ENCODE measurements at places on chromosomes 3 and 15.

GRCh38 chr3:12024959-12025570, 20.9 kb downstream of the SYN2 start:
- DNase-seq = peak; percentile 42

- DNase-seq = peak; percentile 91
Measured at GRCh38 chr3:131602011-131602779, 99.4 kb upstream of the MRPL3 start.

DNA sequence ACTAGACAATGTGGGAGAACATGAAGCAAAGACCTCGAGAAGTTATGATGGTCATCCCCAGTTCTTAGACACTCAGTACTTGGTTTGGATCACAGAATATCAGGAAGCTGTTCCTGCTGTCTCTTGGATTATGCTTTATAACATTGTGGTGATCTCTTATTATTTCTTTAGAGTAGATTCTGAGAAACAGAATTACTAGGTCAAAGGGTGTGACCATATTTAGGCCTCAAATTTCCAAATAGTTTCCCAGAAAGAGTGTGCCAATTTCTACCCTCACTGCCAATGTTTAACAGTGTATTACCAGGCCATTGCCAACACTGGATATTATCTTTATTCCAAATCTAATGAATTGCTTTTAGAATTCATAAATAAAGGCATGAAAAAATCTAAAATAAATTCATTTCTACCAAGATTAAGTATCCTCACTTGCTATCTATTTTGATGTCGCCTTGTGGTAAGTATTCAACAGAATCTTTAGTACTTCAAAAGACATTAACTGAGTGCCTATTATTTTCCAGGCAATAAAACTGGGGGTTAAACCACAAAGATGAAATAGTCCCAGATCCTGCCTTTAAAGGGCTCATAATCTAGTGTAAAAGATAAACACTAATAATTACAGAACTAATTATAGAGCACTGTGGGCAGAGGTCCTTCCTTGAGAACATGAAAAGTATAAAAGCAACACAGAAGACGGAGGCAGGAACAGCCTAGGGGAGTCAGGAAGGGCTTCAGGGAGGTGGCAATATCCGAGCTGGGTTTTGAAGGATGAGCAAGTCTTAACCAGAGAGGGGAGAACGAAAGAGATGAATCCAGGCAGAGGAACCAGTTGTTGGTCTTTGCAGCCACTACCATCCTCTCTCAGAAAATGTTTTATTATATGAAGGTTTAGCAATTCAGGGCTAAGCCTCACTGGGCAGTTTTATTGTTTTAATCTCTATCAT, 86.8 kb downstream of the IGF2BP2 start:
- DNase-seq = no peak

- DNase-seq = peak; percentile 97
Measured at GRCh38 chr3:107269136-107269535, 108.1 kb upstream of the CCDC54 start.

GRCh38 chr15:80581976-80582375, 113.1 kb upstream of the ABHD17C start:
- DNase-seq = no peak

- DNase-seq = no peak
Measured at GRCh38 chr3:30477149-30477921, 129.1 kb upstream of the TGFBR2 start.

DNA sequence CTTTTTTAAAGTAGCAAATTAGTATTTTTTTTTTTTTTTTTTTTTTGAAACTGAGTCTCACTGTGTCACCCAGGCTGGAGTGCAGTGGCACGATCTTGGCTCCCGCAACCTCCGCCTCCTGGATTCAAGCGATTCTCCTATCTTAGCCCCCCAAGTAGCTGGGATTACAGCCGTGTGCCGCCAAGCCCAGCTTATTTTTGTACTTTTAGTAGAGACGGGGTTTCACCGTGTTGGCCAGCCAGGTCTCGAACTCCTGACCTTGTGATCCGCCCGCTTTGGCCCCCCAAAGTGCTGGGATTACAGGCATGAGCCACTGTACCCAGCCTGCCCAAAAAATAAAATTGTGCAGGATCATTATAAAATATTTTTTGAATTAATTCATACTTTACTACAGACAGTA, 272.2 kb upstream of the UBE2E1 start:
- no peak for DNase-seq

- DNase-seq = no peak
Measured at GRCh38 chr3:117527346-117527745, 817.8 kb downstream of the TUSC7 start.

DNA sequence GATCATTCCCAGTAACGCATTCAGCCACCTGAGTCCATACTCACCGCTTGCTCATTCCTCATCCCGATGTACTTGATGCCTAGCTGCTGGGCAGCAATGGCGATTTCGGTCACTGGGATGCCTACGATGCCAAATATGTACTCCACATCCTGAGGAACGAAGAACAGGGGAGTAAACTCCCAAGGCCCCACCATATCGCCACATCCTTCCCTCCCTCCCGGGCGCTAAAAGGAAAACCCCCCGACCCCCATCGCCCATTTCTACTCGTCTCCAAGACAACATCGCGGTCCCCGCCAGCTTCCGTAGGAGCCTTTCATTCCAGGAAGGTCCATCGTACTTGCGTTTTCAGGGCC, 347 bp downstream of the HACL1 start:
- no peak for DNase-seq

DNA sequence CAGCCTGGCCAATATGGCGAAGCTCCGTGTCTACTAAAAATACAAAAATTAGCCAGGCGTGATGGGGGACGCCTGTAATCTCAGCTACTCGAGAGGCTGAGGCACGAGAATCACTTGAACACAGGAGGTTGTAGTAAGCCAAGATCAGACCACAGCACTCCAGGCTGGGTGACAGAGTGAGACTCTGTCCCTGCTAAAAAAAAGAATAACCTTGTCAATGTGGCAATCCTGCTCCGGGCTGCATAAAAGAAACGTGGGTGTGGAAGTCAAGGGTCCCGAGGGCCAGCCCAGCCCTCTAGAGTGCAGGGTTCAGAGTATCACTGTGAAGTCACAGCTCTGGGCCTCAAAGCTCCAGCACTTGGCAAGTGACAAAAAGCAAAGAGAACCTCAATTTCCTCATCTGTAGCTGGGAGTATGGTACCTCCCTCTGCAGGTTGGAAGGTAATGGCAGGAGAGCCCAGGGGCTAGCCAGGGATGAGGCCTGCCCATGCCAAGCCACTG, 73.5 kb upstream of the IQSEC1 start:
- DNase-seq = no peak

- DNase-seq = no peak
Measured at GRCh38 chr15:22918056-22918455, 62.1 kb downstream of the CYFIP1 start.

DNA sequence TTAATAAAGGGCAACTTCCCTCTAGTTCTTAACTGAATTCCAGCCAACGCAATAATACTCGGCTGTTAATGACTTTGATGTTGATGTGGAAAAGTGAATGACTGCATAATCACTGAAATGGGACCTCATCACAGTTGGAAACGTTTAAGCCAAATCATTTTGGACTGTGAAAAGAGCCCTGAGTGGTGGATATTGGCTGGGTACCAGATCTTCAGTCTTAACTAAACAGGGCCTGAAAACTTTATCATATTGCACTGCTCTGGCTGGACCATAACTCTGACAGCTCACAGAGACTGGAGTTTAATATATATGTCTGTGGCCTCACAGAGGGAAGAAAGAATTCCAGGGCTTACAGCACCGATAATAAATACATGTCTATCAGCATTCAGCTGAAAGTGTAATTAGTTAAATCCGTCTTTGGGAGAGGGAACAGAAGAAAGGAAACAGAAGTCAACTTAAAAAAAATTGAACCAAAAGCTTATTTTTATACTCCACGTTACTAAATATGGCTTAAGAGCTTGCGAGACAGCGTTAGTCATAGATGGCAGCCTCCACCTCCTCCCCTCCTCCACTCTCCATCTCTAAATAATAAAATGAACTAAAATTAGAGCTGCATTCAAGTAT, 222.3 kb upstream of the CDIN1 start:
- DNase-seq = no peak

DNA sequence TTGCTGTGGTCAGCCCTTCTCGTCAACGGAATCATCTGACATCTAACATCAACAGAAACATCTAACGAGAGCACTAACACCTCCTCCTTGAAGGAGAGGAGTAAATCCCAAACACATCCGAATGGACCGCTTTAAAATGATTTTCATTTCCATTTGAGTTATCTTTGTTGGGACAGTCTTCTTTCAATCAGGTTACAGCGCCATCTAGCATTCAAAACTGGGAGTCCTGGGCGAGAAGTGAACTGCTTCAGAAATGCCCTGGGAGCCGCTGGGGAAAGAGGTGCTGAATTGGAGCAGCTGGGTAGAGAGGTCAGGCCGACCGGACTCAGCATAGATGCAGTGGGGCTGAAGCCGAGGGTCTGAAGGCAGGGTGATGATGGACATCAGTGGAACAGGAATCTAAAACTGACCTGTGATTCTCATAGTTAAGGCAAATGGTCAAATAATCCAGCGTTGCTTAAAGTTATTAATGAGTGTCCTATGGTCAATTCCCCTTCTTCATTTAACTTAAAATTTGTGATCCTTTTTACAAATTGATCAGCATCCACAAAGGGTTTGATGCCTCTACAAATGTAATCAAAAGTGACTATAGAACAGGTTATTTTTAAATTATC, 170.0 kb upstream of the NDN start:
- DNase-seq = peak; percentile 71

DNA sequence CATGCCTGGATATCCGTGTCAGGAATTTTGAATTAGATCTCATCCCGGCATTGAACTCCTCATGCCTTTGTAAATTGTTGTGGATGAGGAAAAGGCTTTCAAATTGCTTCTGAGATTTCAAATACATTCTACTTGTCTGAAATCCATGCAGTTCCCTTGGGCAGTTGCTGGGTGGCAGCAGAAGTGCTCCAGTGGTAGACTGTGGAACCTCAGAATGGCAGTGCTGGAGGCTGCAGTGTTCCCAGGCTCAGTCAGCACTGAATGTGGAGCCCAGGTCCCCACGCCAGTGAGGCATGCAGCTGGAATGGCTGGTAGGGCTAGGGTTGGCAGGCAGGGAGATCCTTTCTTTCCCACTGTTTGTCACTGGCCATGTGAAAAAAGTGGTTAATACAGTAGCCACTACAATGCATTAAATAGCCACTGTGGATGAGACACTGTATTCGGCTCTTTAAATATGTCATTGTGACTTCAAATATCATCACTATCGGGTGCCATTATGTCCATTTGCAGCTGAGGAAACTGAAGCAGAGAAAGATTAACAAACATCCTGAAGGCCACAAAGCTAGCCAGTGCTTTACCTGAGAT, 98.6 kb downstream of the TPRG1 start:
- peak; percentile 90 for DNase-seq

- no peak for DNase-seq
Measured at GRCh38 chr3:151926956-151927355, 53.5 kb downstream of the SUCNR1 start.

GRCh38 chr3:194572944-194573491, 60.2 kb downstream of the TMEM44 start:
- no peak for DNase-seq

DNA sequence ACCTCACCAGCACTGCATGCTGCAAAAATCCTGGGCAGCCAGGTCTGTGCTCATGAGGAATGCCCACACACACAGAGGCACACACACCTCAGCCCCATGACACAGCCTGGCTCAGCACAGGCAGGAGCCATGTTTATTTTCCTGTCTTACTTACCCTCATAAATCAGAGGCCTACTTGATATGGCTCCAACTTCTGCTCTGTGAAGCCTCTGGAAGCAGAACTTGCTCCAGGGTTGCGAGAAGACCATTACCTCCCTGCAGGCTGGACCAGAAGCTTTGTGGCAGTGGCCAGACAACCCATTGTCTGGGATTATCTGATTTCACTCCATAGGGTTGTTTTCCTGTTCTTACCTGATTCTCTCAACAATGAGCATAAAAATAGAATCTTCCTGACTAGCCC, 43.8 kb upstream of the CMTM8 start:
- DNase-seq = no peak

DNA sequence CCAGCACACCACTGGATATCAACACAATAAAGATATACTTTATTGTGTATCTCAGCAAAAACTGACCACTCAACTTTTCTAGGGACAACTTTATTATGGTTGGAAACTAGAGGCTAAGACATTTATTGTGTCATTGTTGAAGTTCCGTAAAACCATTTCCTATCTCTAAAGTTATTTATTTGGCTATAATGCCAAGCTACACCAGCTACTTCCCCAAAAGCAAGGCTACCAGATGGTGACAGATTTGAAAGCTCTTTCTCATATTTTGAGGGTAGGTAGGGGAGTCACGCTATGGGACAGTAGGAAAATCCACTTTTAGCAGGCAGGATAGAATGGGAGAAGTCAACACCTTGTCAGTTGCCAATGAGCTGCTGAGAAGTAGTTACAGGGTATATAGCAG, 834.6 kb upstream of the CFAP20DC start:
- DNase-seq = no peak

DNA sequence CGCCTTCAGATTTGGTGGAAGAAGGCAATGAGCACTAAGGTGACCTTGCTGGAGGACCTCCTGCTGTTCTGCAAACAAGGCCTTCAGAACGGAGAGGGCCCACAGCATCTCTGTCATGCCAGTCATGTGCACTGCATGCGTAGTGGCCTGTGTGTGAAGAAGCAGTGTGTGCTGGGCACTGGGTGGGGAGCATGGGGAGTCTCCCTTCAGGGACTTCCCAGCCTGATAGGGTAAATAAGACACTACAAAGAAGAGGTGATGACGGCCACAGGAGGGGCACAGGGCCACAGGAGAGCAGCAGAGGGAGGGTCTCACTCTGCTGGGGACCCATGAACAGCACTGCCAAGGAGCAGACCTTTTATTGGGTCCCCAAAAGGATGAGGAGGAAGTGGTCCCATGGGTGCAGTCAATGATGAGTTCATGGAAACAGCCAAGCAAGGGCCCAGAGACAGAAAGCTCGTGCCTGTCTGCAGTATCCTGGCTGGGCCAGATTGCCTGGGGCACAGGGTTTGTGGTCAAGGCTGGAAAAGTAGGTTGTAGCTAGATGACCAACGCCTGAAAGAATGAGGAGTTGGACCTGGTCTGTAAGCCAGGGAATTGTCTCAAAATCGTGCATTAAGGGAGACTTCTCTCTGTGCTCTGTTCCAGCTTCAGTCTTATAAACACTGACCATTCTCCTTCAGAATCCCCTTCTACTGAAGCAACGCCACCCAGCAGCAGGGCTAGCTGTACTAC, 67.8 kb upstream of the SEC61A1 start:
- no peak for DNase-seq

Measured in mesendoderm (in vitro differentiated cells).